Activated naive CD8-positive, alpha-beta T cell treated with anti-CD3 and anti-CD28 coated beads for 36 hours (primary cell): ENCODE measurements at places on chromosomes 13 and 19.

DNA sequence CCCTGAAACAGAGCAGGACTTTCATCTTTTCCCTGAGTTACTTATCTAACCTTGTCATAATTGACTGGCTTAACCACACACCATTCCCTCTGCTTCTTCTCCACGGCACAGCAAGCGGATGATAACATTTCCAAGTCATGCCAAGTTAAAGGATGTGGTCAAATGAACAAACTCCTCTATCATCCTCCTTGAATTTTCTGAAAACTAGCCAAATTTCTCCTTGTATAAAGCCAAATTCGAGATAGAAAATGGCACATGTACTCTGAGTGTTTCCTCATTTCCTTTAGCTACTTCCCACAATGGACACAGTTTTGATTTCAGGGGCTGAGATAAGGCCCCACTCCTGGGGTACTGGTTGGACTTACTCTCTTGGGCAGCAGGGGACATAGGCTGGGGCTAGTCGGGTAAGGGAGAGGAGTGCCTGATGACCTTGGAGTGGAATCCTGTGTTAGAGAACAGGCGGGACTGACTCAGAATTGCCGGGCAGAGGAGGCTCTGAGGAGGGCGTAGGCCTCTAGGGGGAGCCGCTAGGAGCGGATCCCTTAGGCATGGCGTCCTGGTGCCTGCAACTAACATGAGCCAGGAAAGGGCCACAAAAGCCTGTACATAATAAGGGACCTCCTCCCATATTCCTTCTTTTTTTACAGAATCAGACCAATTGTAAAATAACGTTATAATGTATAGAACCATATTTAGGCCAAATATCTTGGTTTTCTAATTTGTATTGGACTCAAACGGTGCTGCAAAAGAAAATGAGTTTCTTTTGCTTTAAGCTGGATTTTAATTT, 20.3 kb upstream of the TMTC4 start:
- DNase-seq, result no peak

- DNase-seq, result no peak
These were observed 57.9 kb downstream of the MBD3L2B start for GRCh38 chr19:6963244-6963852.

DNA sequence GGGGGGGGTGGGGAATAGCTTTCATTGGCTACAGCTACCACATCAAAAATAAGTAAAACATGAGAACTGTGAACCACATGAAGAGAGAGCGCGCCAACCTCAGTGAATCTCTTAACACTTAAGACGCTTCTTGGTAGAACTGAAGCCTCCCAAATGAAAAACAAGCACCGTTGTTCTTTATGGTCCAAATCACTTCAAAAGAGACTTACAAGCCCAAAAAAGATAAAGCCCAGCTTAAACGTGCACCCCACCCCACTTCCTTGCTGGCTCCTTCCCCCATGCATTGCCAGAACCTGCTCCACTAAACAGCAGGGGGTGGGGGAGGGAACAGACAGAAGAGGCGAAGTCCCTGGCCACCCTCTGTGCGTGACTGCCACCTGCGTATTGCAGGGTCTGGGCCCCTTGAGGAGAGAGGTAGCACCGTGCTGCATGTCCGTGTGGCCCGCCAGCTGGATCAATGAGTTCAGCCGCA, 479.1 kb downstream of the FOXO1 start:
- peak; percentile 54 for DNase-seq

DNA sequence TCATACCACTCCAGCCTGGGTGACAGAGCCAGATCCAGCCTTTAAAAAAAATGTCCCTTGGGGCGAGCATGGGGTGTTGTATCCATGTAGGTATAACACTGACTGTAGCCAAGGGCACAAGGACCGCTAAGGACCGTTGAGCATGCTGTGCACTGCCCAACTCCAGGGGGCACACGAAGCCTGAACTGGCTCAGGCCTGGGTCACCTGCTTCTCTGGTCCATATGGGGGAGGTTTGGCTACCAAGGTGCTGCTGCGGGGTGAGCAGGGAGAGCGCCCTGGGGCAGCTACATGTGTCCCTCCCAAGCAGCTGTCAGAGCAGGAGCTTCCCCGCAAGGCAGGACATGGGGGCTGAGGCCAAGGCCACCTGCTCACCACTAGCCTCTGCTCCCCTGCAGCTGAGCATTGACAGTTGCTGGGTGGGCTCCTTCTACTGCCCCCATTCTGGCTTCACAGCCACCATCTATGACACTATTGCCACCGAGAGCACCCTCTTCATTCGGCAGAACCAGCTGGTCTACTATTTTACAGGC, 16.3 kb downstream of the CATSPERG start:
- DNase-seq, result no peak

- peak; percentile 63 for DNase-seq
These were observed 984 bp downstream of the RPS11 start for GRCh38 chr19:49497047-49497788.

DNA sequence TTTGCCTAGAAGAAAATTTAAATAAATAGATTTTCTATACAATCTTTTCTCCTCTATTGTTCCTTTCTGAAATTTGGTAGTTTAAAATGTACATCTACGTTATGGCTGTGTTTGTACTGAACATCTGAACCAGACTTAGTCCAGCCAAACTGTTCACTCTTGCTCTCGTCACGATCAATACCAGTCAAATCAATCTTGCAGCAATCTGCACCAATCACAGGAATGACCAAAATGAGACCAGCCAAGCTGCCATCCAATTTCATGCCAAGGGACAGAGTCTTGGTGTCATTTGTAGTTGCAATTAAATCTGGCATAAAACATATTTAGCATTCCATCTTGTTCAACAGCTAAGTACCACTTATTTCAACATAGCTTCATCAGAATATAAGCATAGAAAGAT, 156.6 kb downstream of the IRS2 start:
- no peak for DNase-seq

GRCh38 chr13:78085434-78086225, 167.0 kb upstream of the EDNRB start:
- DNase-seq, result no peak

GRCh38 chr13:43879755-43880181, at the start of gene LACC1:
TSS of gene LACC1 (plus strand) at chr13:43879904. CDS start at chr13:43880986, 1,082 bp downstream.
- peak; percentile 38 for DNase-seq

GRCh38 chr13:105112561-105112960, 1422.9 kb downstream of the EFNB2 start:
- no peak for DNase-seq

DNA sequence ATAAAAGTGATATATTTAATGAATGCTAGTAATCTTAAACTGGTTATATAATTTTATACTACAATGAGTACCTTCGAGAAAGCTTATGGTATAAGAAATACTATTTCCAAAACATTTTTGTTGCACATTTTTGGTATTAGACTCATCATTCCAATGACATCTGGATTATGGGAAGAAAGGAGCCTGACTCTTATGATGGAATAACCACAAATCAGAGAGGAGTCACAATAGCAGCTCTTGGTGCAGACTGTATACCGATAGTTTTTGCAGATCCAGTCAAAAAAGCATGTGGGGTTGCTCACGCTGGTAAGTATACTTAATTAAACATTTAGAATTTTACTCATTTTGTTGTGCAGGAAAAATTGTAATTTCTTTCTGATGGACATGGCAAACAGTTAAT, 3.9 kb downstream of the LACC1 start:
- DNase-seq, result no peak

- DNase-seq, result no peak
These were observed 947.7 kb downstream of the EFNB2 start for GRCh38 chr13:105587786-105588185.

DNA sequence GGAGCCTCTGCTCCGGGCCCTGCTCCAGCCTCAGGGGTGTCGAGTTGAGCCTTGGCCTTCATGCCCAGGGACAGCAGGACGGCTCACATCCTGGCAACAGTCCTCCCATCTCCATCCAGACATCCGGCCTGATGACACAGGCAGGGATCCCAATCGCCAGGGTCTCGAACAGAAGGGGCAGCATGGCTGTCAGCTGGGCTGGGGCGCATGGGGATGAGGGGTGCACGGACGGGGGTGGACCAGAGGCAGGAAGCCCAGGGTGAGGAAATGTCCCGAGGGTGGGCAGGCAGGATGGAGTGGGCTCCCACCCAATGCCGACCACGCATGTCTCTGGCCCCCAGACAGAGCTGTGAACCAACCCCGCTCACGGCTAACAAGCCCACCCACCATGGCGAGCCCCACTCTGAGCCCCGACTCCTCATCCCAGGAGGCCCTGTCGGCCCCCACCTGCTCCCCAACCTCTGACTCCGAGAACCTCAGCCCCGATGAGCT, 16.2 kb downstream of the EVI5L start:
- DNase-seq, result no peak

GRCh38 chr13:45016792-45017425, 27.6 kb downstream of the GPALPP1 start:
- no peak for DNase-seq

DNA sequence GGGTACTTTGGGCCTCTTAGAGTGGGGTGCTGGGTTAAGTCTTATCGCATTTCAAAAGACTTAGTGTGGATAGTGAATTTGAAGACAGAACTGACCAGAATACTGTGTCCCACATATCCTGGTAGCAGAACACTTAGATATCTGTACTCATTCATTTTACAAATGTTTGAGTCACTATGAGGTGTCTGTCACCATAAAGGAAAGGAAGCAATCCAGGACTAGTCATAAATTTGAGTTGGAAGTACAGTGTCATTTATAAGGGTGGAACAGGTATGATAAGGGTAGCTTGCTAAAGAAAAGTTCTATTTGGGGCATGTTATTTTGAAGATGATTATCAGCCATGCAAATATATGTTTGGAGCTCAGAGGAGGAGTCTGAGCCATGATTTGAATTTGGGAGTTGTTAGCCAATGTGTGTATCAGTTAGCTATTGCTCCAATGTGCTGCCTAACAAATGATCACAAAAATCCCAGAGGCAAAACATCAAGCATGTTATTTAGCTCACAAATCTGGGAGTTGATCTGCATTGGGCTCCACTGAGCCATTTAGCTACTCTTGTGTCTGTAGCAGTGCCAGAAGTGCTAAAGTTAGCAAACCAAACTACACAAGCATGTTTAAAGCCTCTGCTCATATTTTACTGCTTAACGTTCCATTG, 20.3 kb downstream of the ZNF699 start:
- no peak for DNase-seq

DNA sequence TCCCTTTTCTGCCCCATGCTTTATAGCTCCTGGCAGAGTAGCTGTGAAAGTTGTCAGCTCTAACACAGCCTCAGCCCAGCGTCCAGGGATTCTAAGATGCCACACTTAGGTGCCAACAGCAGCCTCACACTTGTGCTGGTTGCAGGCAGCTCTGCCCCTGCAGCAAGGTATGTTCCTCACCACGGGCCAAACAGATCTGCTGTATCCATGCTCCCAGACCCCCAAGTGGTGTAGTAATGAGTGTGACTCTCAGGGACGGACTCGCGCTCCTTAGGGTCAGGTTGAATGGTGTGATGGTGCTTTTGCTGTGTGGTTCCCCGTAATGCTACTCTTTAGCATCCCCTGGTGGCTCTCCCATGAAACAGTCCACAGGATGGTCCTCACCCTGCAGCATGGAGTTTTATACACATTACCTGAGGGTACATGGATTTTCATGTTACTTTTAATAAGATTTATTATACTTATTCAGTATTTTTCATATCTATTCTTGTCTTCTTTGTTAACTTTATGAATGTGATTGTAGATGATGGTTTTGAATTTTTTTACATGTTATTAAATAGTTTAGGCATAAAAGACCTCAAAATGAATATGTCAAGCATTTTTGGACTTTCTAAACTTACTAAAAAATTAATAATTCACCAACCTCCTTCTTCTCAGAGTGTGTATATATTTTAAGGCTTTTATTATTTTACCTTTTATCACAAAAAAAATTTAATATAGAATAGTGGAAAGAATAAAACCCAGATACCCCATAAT, 232.5 kb downstream of the SLC7A1 start:
- DNase-seq, result peak; percentile 14

GRCh38 chr13:63643543-63643942, 2227.9 kb upstream of the PCDH20 start:
- DNase-seq, result no peak

- no peak for DNase-seq
These were observed 157.6 kb downstream of the KLF5 start for GRCh38 chr13:73216381-73216831.

GRCh38 chr19:41958367-41959055, 610 bp downstream of the RABAC1 start:
- DNase-seq, result peak; percentile 84

DNA sequence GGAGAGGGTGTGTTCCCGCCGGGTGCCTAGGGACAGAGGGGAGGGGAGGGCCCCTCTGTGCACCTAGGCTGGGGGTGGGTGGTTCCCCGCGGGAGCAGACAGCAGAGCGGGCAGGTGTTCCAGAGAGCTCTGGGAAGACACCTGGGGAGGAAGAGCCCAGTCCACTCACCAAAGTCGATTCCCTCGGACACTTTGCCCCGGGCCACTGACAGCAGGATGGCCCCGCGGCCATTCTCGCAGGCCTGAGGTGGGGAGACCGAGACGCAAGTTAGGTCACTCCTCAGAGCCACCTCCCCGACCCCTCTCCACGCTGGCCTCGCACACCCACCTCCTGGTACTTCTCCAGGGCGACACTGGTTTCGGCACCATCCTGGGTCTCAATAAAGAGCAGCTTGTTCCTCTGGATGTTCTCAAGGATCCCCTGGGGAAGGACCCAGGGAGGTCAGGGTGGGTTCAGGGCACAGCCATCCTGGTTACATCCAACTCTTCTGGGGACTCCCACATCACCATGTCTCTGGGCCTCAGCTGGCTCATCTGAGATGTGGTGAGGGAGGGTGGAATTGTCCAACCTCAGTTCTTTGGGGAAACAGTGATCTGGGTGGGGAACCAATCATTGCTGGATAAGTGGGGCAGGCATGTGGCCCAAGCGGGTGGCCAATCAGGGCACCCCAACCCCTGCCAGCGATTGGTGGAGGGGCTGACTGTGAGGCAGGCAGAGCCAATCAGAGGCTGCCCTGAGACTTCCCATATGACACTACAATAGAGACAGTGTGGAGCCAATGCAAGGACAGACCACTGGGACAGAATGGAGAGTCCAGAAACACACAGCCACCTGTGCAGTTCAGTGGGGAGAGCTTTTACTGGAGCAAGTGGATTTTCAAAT, 12.6 kb downstream of the KLC3 start:
- peak; percentile 10 for DNase-seq

GRCh38 chr19:49431330-49431749, 6.2 kb downstream of the GFY start:
- peak; percentile 33 for DNase-seq

DNA sequence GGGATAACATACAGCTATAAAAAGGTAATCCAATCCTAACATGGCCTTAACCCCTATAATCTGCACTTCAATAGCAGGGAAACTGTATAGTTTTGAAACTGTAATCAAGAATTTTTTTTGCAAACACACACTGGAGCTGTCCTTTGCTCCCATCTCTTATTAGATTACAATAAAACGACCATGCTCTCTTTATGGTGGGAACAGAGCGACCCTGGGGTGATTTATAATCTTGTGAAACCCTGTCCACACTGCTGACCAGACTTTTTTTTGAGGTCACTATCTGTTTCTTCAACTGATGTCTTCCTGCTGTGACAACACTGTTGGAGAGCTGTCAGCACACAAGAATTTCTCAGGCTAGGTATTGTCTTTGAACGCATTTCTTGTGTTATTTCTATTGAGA, 35.3 kb downstream of the DACH1 start:
- no peak for DNase-seq

GRCh38 chr13:110194451-110194850, 112.5 kb downstream of the COL4A1 start:
- no peak for DNase-seq

GRCh38 chr19:1360126-1360817, 23.4 kb upstream of the NDUFS7 start:
- no peak for DNase-seq
